ENCODE measurements at places on chromosomes 16 and 17.

- DNase-seq = no peak
These were observed 245.2 kb downstream of the XYLT1 start for GRCh38 chr16:17225541-17225940.

- DNase-seq = no peak
These were observed 19.9 kb upstream of the KPNB1 start for GRCh38 chr17:47629826-47630225.

DNA sequence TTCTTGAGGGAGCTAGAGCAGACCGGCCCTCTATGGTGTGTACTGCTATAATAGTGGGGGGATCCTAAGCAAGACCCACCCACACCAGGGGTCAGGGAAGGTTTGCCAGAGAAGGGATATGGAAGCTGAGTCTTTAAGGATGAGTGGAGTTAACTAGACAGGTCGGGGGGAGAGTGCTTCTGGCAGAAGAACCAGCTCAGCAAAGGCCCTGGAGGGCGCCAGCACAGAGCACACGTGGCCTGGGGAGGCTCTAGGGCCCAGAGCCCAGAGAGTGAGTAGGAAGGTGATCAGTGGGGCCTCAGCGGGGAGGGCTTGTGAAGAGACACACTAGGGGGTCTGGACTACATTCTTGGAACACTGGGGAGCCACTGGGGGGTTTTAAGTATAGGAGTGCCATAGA lies 21.1 kb downstream of the NGFR start:
- no peak for DNase-seq

DNA sequence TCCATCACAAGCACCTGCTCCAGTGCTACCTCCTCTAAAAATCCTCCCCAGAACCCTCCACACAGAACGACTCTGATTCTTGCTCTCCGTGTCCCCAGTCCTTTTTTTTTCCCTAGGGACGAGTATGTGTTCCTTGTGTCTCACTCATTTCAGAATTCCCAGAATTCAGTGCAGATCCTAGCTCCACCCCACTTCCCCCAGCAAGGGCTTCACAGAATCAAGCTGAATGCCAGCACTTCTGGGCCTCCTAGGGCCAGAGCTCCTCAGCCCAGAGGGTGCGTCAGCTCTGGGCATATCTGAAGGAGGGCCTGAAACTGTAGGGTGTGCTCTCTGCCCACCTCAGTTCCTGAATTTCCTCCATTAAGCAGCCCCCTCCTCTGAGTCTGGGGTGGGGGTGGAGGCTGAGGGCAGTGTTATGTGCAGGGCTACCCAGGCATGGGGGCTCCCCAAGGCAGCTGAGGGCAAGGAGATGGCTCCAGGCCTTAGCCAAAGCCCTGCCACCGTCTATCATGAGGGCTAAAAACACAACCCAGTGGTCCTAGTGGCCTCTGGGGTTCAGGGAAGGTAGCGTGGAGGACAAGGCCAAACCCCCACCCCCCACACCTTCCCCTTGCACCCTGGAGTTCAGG lies 6.5 kb downstream of the UNC119 start:
- DNase-seq = no peak

DNA sequence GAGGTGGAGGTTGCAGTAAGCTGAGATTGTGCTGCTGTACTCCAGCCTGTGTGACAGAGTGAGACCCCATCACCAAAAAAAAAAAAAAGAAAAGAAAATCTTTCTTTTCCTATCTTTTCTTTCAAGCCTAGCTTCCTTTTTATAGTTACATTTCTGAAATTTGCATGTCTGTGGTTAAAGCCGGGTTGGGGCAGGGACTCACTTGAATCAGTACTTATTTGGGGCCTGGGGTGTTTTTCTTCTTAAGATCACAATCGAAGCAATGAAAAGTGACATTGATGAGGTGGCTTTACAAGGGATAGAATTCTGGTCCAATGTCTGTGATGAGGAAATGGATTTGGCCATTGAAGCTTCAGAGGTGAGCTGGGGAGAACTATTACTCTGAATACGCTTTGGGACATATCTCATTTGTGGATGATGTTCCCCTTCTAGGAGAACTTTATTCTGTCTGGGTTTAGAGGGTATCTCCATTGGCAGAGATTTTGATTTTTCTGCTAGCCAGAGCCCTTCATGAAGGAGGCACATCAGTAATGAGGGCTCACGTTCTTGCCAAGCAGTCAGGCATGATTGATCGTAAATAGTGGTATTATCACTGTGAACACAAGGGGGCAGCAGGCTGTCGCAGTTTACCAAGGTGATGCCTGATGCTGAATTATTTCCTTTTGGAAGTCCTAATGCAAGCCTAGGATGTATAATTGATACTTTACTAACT lies 14.3 kb downstream of the KPNB1 start:
- DNase-seq = peak; percentile 61

GRCh38 chr17:79831265-79832217 lies 7.7 kb downstream of the CBX4 start:
- DNase-seq = no peak

GRCh38 chr16:89023151-89023551 lies 46.1 kb upstream of the CBFA2T3 start:
- no peak for DNase-seq

GRCh38 chr16:83940119-83940518 lies 12.9 kb upstream of the OSGIN1 start:
- DNase-seq = no peak

GRCh38 chr17:681738-682529 lies 32.7 kb downstream of the VPS53 start:
- no peak for DNase-seq

- DNase-seq = no peak
These were observed 8.5 kb downstream of the ELMO3 start for GRCh38 chr16:67207249-67208091.

- no peak for DNase-seq
These were observed 14.7 kb downstream of the C16orf96 start for GRCh38 chr16:4570688-4571321.

DNA sequence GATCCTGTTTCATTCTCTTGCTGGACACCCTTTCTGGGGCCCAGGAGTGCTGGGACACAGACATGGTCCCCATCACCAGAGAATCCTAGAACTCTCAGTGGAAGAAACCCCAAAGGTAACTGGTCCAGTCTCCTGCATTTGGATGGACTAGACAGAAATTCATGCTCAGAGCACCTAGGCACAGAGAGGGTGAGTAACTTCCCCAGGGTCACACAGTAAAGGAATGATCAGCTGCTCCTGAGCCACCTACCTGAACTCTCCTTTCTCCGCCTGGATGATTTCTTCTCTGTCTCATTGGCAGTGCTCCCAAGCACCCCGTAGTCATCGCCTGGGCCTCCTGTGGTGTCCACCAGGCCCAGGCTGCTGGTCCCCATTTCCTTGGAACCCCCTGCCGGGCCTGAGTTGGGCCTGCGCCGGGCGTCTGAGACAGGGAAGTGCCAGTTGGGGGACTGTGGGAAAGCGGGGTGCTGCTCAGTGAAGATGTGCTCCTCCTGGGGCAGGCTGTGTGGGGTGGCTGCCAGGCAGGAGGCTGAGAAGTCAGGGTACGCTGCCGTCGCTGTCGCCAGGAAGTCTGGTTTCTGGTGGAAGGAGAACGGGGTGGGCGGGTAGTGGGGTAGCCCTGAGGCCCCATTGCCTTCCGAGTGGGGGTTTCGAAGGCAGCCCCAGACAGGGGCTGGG lies 767 bp downstream of the MEOX1 start:
- DNase-seq = no peak

- DNase-seq = no peak
These were observed 24.4 kb downstream of the YPEL2 start for GRCh38 chr17:59355702-59356325.

DNA sequence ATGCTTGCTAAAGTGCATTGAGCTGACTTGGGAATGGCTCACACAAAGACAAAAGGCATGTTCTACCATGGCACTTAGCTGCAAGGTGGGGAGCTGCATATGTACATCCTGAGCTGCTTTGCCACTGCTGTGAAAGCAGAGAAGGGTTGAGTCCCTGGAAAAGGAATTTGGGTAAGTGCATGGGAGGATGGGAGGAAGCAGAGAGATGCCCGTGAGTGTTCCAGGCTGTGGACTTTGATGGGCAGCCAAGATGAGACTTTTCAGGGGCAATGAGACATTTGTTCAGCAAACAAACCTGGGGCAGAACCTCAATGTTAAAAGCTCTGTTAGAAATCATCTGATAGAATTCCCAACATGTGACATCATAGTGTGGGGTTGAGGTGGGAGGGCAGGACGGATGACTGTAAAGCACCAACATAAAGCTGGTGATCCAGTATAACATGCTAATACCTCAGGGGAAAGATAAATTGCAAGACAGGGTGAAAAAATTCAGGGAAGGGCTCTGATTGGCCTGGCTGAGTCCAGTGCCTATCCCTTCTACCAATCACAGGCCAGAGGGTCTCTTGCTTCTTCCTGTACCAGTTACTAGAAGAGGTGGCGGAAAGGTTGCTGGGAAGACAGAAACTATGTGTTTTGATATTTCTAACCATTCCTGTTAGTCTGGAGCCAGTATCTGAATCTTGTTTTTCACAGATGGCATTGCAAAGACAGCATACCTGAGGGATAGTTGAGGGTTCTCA lies 163.2 kb downstream of the UTP18 start:
- no peak for DNase-seq

DNA sequence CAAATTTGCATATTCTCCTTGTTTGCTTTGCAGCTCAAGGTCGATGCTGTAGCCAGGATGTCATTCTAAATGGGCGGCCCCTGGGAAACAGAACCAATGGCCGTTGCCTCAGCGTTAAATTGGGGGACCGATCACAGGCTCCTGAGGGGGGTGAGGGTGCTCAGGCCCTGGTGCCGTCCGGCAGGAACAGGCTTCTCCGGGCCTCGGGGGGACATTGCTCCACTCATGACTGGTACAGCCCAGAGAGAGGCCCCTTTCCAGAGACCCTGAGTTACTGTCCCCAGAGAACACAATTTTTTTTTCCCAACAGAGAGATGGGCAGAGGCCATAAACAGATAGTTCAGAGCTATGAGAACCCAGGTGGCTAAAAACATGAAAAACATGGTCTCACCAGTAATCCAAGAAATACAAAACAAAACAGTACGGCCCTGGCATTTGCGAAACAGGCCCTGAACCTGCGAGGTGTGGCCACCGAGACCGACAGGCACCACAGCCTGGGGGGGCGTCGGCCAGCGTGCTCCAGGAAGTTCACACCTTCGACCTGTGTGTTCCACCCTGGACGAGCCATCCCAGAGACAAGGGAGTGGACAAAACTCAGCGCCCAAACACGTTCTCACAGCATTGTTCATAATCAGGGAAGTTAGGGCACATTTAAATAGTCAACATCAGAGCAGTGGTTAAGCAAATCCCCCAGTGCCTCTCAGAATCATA lies 82.8 kb downstream of the METRNL start:
- DNase-seq = no peak

DNA sequence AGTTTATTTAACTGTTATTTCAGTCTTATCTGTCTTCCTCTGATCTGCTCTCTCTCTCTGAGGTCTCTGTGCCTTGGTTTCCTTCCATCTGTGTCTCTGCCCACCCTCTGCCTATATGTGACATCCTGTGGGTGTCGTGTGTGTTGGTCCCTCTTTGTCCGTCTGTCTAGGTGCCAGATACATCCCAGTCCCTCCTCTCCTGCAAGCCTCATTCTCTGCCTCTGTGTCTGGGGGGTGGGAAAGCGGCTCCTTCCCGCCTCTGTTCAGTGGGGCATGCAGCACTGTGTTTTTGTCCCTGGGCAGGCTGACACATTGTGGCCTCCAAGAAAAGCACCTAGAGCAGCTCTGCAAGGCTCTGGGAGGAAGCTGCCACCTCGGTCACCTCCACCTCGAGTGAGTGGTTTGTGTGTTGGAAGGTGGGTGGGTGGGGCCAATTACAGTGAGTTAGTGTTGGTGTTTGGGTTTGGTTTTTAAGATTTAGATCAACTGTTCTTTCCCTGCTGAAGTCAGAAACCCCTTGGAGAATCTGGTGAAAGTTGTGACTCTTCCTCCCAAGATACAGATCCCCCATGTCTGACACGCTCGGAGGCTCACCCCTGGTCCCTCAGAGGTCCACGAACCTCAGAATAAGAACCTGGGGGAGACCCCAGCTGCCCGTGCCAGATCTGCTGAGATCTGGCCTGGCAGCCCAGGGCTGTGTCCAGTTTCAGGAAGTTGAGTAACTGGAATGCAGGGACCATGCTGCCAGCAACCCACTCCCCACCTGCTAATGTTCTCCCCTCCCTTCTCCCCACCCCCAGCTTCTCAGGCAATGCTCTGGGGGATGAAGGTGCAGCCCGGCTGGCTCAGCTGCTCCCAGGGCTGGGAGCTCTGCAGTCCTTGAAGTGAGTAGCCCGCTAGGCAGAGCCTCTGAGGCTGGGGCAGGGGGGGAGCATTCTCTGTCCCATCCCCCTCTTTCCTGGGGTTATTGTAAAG lies 50.9 kb upstream of the CPNE2 start:
- no peak for DNase-seq

DNA sequence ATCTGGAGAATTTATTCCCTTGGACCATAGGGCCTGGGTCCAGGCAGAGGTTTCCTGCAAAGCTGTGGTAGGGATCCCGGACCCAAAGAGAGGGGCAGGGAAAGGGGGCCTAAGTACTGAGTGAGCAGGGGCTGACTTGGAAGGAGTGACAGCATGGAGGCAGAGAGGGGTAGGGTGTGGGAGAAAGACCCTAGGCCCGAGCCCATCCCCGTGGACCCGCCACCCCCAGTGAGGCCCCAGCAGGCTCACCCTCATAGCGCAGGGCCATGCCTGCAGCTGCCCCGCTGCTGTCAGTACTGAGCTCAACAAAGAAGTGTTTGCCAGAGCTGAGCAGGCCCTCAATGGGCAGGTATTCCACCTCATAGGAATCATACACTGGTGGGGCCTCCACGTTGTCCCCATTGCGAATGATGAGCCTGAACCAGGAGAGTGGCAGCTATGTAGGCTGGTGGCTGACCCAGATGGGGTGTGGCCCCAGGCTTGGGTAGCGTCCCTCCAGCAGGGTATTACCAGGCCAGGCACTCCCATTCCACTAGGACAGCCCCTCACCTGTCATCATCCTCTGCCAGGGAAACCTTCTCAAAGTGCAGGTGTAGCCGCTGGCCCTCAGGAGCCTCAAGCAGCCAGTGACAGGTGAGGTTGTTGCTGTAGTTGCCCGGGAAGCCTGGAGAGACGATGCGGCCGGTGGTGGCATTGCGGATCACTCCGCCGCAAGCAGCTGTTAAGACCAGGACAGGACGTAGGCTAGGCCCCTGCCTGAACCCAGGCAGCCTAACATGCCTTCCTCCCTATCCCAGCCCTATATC lies 9.1 kb upstream of the PHF12 start:
- DNase-seq = no peak

DNA sequence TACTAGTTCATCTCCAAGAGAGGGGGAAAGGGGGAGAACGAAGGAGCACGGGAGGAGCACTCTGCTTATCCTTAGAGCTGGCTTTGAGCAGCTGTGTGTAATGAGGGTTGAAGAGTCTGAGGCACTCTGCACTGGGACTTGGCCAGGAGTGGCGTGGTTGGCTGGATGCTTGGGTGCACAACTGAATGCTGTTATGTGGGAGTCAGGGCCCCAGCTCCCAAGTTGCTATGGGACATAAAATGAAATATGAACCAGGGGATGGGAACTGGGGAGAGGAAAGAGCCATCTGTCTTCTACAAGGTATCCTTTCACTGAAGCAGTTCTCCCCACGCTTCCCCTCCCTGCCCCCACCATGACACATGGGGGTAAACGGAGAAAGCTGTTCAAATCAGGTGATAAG lies 105.9 kb upstream of the ANKFN1 start:
- peak; percentile 67 for DNase-seq

DNA sequence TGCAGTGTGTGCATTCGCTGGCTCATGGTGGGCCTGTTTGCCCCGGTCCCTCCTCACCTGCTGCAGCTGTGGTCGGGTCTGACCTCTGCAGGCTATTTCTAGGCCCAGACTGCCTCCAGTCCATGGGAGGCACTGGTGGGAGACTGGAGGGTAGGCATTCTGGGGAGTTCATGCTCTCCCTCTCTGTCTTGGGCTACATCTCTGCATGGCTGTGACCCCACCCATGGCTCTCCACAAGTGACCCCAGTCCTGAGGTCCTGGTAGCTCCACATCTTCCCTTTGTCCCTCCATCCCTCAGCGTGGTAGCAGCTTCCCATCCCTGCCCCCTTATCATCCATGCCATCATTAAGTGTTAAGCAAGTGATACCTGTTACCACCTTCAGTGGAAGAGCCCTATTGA lies 107.8 kb upstream of the SEC14L1 start:
- DNase-seq = no peak
